ENCODE measurements at places on chromosomes 6 and 20.

GRCh38 chr6:15800841-15801617 lies 138.2 kb upstream of the DTNBP1 start:
- DNase-seq, result no peak

DNA sequence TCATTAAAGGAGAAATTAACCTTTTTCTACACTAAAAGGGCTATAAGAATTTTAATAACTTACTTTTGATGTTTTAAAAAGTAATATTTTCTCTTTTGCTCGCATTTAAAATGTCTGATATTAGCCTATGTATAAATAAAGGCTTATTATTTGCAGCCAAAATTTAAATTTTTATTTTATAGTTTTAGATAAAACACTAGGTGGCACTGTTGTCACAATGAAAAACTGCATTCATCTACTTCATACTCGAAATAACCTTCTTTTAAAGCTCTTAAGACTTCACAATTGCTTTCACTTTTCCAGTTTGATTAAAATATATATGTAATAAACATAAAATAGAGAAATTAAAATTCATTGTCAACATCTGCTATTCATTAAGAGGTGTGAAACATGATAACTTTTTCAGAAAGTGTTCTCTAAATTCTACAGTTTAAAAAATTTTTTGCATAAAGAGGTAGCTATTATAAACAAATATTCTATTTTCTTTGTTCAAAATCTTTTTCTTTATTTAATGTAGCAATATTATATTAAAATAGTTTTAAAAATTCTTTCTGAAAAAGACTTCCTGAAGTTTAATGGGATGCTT lies 78.8 kb upstream of the DEFB112 start:
- no peak for DNase-seq

GRCh38 chr6:169639653-169640278 lies 62.1 kb downstream of the WDR27 start:
- DNase-seq, result no peak

- DNase-seq, result no peak
These were observed 92.3 kb downstream of the NFATC2 start for GRCh38 chr20:51450221-51450712.

Measured in GM18507 (cell line).